T-helper 17 cell (primary cell): ENCODE measurements at places on chromosomes 7 and 10.
A peak's percentile ranks its signal among the peaks of the same experiment; 100 is the strongest.

GRCh38 chr10:73765066-73765465 lies 16.8 kb upstream of the CHCHD1 start:
- no peak for DNase-seq

- DNase-seq, result no peak
These were observed 169.3 kb downstream of the LCOR start for GRCh38 chr10:97001183-97001991.

- no peak for DNase-seq
These were observed 25.9 kb upstream of the CDK13 start for GRCh38 chr7:39924122-39924521.

DNA sequence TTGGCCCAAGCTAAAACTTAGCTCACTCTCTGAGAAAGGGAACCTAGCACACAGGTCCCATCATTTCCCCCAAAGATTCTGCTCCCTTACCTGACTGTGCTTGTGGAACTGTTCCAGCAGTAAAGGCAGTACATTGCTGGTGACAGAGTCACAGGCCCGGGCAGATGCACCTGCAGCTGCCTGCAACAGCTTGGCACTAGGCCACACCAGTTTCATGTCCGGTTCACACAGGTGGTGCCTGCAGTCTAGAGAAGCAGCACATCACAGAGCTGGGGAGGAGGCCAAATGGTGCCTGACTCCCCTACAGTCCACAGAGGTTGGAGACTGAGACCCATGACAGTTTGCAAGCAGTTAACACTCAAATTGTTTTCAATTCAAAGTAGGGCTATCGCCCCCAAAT lies 22.2 kb downstream of the ZDHHC16 start:
- DNase-seq, result no peak

- DNase-seq, result no peak
These were observed 6.5 kb downstream of the ANLN start for GRCh38 chr7:36396150-36396549.

DNA sequence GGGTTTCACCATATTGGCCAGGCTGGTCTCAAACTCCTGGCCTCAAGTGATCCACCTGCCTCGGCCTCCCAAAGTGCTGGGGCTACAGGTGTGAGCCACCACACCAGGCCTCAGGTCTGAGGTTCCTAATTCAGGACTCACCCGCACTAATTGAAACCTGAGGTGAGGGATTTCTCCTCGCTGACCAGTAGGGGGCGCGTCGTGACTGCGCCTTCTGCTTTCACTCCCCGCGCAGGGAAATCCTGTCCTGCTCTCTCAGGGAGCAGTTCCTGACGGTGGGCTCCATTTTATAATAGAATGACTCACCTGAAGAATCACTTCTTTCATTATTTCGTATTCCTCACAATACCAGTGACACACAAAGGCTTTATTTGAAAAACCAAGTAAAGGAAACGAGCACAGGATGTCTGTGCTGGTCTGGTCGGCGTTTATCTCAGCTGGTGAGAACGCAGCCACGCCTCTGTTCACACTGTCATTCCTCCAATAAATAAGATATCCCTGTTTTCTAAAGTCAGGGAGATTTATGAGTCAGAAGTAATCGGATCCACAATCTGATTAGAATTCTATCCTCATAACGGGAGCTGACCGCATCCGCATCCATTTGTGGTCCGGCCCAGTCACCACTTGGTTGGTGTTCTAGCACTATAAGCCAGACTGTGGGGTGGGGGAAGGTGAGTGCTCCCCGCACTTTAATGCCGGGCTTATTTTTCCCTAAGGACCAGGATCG lies 35.4 kb downstream of the BAG3 start:
- peak; percentile 72 for DNase-seq

GRCh38 chr7:44709011-44709915 lies 39.4 kb upstream of the ZMIZ2 start:
- no peak for DNase-seq

GRCh38 chr7:134584290-134584689 lies 35.4 kb downstream of the AKR1B15 start:
- no peak for DNase-seq

DNA sequence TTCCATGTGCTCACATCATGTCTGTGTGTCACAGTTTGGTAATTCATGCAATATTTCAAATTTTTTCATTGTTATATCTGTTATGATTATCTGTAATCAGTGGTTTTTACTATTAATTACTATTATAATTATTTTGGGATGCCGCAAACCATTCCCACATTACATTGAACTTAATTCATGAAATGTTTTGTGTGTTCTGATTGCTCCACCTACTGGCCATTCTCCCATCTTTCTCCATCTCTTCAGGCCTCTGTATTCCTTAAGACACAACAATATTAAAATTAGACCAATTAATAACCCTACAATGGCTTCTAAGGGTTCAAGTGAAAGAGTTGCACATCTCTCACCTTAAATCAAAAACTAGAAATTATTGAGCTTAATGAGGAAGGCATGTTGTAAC lies 398.5 kb downstream of the PCDH15 start:
- DNase-seq, result no peak

DNA sequence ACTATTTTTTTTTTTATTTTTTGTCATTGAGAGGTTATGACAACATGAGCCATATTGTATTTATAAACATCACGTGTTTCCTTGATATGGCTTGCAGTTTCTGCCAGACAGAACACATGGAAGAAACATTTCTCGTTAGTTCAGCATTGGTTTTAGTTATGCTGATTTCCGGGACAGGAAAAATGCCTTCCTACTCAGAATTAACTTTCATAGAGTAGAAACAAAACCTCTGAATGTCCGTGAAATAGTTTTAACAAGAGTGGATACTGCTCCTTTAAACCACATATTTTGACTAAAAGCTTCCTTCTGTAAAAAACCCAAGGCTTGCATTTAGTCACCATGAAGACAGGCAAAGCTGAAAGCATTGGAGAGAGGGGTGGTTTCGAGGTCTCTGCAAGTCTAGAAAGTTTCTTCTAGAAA lies 240.4 kb downstream of the KIAA1217 start:
- DNase-seq, result no peak

- DNase-seq, result no peak
These were observed 65.7 kb upstream of the TBX20 start for GRCh38 chr7:35319606-35320005.

- no peak for DNase-seq
These were observed 570 bp downstream of the TBC1D12 start for GRCh38 chr10:94402843-94403379.

DNA sequence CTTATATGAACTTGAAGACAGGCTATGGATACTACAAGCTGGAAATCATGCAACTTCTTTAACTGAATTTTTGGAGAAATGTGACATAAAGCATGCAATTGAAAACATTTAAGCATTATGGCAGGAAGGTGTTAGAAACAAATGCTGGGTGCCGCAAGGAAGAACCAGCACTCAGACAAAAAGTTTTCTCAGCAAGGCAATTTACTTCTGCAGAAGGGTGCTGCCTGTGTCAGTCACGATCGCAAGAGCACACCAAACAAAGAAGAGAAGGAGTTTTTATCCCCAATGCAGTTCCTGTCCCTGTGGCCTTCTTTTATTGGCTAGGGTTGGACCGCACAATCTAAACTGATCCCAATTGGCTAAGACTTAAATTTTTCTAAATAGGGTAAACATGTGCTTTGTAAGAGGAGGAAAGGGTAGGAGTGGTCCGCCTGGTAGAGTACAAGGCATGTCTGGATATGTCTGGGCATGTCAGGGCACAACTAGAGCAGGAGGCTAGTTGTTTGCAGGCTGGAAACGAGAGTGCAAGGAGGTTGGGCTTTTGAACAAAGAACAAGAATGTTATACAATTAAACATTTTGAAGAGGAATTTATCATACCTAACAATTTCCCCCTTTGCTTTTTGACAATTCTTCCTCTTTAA lies 109.6 kb upstream of the FAM3C start:
- no peak for DNase-seq
